Left cardiac atrium (tissue), 4 donors: ENCODE measurements at places on chromosomes 5 and 9.

DNA sequence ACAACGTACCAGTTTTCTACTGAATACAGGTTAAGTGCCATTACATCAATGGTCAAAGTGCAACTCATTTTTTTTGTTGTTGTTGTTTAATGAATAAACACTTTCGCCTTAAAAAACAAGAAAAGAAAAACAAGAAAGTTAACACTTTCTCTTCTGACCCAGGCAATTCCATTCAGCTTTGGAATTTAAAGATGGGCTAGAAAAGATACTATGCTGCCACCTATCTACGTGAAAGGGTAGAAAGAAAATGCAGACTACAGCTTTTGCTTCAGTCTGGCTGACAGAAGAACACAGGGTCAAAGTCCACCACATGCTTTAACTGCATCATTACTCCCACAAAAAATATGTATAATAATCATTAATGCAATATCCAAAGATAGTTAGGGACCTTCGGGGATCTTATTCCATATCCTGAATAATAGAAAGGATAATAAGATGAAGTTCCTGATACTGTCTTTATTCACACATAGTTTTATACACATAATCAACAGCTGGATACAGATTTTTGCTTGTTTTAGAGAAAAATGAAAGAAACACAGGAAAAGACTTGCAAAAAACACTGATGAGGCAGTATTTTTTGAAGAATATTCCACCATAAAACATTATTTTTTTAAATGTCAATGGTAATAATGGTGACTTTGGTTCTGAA is 40.4 kb downstream of the ZDHHC21 start:
- no peak for DNase-seq

DNA sequence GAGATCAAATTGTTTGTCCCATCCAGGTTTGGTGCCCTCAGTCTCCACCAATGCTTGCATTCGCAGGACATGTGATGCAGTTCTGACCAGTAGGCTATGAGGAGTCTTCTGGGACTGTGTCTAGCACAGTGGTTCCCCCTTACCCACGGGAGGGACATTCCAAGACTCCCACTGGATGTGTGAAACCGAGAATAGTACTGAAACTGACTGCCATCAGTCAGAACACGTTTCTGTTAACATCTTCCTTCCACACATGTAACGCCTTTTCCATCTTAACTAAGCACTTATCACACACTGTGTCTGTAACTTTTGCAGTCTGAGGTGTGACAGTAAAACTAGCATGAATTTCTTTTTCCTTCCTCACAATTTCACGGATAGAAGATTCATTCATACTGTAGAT is 74.7 kb downstream of the PTTG1 start:
- no peak for DNase-seq

DNA sequence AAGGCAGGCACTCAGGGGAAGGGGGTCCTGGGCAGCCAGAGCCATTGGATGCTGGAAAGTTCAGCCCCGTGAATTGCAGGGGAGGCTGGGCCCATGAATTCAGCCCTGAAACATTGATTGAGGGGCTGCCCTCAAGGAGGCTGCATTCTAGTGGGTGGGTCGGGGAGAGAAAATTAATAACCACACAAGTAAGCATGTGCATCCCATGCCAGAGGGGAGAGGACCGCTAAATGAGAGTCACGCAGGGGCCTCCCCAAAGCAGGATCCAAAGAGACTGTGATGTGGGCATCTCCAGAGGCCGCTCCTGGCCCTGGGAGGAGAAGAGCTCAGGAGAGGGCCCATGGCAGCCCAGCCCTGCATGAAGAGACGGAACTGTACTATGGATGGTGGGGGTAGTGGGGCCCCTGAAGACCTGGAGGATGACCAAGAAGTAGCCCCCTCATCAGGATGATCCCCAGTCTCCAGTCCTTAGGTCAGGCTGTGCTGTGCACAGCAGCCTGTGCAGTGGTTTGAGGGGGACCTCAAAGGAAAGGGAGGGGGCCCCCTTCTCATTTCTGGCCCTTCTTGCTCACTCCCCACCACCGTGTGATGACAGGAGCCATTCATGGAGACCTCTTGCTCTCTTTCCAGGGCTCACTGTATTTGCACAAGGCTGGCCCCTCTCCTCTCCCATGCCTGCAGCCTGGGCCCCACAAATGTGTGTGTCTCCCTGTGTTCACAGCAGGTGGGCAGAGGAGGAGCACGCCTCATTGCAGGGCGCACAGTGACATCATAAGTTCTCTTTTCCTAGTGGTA is 233.6 kb upstream of the IRX1 start:
- DNase-seq, result no peak

DNA sequence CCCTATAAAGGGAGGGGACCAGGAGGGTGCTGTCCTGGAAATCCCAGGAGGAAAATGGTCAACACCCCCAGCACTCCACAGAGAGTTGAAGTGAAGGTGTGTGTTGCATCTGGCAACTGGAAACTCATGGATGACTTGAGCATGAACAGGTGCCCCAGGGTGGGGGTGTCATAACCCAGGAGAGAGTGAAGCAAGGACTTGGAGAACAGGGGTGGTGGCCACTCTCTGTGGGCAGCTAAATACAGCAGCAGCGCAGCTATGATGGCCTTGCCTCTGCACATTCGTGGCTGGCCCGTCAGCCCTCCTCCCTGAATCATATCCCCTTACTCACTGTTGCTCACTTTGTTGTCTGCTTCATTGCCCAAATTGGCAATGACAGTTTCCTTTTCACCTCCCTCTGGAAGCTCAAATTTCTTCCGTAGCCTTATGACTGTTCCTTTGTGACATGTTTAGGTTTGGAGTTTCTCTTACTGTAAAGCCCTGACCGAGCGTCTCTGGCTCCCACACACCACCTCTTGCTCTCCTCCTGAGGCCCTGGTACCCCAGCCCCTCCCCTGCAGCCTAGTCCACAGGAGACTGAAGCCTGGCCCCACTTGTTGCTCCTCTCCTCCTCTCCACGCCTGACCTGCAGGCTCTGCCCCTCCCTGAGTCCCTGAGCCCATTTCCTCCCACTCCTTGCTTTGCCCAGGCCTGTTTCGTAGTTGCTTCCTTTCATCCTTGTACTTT is 185.8 kb downstream of the CD180 start:
- DNase-seq, result no peak

DNA sequence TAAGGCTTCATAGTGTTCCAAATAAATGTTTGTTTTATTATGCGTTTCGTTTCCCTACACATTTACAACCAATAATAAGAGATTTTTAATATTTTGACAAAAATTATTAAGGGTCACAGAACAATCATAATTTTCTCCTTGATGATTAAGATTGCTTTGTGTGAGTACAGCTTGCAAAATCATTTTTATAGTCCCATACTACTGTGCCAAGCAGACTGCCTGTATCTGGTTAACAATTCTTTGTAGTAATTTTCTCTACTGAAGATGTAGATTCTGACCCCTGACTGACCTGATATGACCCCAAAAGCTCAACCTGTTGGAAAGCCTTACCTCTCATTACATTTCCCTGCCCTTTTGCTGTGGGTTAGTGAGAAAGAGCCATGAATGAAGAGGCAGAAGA is 311.9 kb upstream of the PIK3R1 start:
- DNase-seq, result no peak

DNA sequence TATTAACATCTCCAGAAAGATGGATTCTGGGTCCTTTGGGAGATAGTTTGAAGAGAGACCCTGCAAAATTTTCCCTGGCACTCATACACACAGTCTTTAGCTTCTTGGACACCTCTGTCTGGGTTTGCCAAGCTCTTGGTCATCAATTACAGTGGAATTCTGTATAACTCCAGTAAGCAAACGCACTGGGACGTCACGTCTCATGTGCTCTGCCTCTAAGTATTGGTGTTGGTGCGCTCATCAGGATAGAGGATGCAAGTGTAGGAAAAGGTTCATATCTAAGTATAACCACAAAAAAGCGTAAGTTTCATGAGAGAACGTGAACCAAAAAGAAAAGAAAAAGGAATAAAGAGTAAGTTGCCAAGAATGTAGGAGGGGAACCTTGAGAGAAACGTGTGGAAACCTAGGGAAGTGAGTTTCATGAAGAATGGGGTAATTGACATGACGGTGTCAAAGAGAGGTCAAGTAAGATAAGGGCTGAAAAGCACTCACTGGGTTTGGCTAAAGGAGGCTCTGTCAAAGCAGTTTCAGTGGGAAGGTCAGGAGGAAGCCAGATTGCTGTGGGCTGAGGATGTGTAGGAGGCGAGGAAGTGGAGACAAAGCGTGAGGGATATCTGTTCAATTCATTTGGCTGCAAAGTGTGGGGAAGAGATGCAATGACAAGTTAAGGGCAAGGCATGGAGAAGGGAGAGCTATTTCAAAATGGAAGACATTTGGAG is 92.7 kb downstream of the RAD23B start:
- DNase-seq, result no peak

DNA sequence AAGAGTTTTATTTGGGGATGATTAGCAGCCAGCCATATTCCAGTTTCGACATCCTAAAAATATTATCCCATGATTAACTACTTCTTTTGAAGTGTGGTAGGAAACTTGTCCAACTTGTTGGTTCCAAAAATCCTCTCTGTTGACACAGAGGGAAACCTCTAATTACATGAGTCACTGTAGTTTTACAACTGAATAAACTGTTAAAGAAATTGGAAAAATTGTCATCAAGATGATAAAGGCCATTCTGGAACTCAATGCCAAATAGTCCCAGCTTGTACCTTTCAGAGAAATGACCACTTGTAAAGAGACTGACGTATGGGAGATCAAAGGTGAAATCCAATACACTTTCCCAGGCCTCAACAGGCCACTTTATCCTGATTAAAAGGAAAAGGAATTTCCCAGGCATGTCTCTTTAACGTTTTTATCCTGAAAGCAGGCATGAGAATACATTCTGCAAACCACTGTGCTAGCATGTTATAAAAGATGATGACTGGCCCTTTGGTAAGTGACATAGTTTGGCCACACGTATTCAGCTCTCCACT is 261.6 kb downstream of the GLIS3 start:
- no peak for DNase-seq

- no peak for DNase-seq
Measured at GRCh38 chr9:126793686-126794417, 11.0 kb upstream of the ZBTB43 start.

GRCh38 chr5:177306674-177307543 is 3.3 kb downstream of the PRELID1 start:
- no peak for DNase-seq

- no peak for DNase-seq
Measured at GRCh38 chr5:10838038-10838437, 77.0 kb upstream of the DAP start.

GRCh38 chr9:17927616-17928015 is 348.8 kb downstream of the SH3GL2 start:
- DNase-seq, result no peak

DNA sequence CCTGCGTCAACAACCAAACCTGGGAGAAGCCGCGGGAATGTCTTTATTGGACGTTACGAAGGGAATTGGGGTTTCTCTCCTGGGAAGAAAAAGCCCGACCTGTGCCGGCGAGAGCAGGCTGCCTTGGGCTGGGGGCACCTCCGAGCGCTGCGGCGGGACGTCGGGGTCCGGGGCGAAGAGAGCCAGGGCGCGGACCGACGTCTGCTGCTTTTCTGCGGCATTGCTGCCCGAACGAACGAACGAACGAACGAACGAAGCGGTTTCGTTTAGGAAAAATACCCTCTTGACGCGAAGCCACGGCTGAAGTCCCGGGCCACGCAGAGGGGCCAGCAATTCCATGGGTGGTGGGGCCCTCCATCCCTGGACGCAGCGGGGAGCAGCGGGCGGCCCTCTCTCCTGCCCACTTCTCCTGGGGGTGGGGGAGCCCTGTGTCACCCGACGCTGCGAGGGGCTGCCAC is 4.8 kb upstream of the PITX1 start:
- DNase-seq, result no peak

DNA sequence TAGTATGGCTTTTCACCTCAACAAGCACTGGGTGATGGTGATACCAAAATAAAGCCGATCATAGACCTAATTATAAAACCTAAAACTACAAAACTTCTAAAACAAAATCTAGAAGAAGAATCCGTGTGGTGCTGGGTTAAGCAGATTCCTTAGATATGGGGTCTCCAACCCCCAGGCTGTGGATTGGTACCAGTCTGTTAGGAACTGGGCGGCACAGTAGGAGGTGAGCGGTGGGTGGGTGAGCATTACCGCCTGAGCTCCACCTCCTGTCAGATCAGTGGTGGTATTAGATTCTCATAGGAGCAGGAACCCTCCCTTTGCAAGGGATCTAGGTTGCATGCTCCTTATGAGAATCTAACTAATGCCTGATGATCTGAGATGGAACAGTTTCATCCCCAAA is 33.2 kb downstream of the MRPS27 start:
- no peak for DNase-seq

DNA sequence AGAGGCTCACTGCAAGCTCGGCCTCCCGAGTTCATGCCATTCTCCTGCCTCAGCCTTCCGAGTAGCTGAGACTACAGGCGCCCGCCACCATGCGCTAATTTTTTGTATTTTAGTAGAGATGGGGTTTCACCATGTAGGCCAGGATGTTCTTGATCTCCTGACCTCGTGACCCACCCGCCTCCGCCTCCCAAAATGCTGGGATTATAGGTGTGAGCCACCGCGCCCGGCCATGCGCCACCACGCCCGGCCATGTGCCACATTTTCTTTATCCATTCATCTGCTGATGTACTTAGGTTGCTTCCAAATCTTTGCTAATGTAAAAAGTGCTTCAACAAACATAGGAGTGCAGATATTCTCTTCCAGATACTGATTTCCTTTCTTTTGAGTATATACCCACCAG is 408.6 kb downstream of the CAAP1 start:
- DNase-seq, result no peak

DNA sequence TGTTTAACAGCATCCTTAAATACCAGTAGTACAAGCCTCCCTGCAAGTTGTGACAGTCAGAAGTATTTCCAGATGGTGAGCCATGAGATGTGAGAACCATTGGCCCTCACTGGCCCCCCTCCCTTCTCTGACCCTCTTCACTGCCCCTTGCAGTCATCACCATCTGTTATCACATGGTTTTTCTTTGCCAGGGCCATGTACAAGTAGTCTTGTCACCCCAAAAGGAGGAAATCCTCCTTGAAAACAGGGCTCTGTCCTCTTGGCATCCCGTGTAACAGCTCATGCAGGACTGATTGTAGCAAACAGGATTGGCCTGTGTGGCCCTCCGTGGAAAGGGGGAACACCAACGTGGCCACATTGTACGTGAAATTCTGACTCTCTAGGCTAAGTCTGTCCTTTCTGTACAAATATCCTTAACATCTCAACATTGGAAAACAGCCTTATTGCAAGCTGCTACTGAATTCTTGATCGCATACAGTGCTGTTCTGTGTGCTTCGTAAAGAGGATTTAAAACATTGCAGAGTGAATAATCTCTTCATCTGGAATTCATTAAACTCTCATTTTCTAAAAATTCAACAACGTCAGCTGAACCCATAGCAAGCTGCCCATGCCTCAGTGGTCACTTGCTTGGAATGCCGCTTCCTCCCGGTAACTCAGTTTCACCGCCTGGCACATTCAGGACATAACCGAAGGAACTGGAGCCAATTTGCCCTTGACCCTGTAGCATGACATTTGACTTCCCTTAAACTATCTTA is 171.7 kb downstream of the ATPSCKMT start:
- no peak for DNase-seq

DNA sequence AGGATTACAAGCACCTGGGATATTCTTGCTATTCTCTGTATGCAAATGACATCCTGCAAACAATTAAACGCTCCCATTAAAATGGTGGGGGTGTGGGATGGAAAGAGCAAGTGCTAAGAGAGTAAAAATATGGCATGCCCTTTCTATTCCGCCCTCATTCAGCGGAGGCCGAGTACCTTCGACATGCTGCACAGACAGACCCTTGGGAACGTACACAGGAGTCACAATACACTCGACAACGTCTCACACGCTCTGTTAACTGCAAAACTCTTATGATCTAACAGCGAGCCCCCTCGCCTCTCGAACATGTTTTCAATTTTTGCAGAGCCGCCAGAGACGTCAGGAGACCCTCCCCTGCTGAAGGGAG is 322.2 kb downstream of the CEMIP2 start:
- no peak for DNase-seq

- no peak for DNase-seq
Measured at GRCh38 chr9:123727332-123727731, 202.6 kb downstream of the DENND1A start.
